ENCODE measurements at places on chromosomes 3 and 15.

DNA sequence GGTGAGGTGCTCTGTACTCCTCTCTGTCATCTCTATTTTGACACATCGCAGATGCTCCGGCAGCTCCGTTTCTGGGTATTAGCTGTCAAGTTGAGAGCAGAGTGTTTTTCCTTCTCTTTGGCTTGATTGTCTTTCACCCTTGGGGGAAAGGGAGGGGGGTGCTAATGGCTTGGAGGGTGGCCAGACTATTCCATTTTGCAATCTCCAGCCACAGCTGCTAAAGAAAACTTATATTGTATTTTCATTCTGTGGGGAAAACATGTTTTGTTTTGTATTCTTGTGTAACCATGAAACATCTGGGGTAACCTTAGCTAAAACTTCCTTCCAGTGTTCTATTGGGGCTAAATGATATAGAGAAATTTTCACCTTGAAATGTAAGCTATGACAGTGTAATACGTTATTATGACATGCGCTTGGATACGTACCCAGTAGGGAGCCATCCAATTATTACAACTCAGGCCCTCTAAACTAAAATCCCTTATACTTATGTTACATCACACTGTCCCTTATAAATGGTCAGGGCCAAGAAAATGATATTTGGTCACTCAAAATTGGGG, 14.0 kb upstream of the LARP6 start:
- DNase-seq, result peak; percentile 33

- peak; percentile 74 for DNase-seq
Measured at GRCh38 chr15:74635228-74635627, 19.6 kb downstream of the CLK3 start.

- no peak for DNase-seq
Measured at GRCh38 chr15:87767516-87767915, 489.0 kb downstream of the NTRK3 start.

GRCh38 chr15:81103857-81104256, 30.2 kb upstream of the CFAP161 start:
- DNase-seq, result no peak

GRCh38 chr3:27728195-27729087, 6.3 kb upstream of the EOMES start:
- DNase-seq, result no peak

DNA sequence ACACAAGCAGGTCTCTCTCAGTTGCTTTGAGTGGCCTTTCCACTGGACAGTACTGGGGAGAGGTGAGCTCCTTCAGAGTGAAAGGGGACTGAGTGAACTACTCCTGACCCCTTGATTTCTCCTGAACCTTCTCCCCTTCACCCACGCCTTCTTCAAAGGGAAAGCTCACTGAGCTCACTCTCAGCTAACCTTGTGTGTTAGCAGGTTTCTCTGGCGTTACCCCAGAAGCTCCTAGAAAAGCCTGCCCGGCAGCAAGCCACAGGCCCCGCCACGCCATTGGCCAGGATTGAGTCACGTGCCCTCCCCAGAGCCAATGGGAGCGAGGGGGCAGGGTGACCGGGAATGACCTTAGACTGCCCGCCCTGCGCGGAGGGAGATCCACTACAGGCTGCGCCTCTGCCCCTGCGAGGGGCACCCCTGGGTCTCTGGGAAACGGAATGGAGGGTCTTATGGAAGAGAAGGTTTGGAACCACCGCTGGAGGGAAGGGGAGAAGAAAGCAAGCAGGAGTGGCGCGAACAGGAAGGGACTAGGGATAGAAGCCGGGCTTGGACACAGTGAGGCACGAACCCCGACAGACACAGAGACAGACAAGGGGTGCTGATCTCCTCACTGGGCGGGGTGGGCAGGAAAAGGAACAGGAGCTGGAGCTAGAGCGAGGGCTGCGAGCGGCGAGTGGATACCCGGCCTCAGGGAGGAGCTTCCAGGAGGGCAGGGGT, 17.4 kb upstream of the CLK3 start:
- peak; percentile 94 for DNase-seq

GRCh38 chr15:43095243-43095642, 10.6 kb downstream of the UBR1 start:
- DNase-seq, result no peak

DNA sequence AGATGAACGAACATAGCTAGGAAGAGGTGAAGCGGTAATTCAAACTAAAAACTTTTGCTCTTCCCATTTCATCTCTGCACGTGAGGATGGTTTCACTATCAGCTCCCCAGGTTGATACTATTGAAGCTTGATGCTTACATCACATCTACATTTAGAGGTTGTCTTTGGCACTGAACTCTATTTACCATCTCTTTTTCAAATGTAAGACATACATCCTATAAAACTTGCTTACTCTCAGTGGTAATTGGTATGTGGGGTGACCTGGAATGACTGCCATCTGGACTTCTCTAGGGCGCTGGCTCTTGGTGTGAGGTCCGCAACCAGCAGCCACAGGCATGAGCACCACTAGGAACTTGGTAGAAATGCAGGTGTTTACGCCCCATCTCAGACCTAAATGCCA, 118.1 kb downstream of the AKAP13 start:
- DNase-seq, result no peak

DNA sequence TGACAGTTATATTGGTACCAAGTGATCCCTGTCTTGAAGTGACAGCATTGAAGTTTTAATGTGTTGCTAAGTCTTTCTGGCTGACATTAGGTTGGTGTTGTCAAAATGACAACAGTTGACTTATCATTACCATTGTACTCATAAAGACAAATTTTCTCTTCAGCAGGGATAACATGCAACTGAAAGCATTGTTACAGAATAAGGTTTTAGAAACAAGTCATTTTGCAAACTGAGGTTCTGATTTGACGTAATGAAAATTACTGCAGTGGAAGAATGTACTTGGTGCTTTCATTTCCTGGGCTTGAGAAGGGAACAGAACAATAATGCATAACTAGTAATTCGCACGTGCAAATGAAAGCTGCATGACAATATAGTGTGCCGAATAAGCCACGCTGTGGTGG, 75.1 kb downstream of the MOBP start:
- no peak for DNase-seq

DNA sequence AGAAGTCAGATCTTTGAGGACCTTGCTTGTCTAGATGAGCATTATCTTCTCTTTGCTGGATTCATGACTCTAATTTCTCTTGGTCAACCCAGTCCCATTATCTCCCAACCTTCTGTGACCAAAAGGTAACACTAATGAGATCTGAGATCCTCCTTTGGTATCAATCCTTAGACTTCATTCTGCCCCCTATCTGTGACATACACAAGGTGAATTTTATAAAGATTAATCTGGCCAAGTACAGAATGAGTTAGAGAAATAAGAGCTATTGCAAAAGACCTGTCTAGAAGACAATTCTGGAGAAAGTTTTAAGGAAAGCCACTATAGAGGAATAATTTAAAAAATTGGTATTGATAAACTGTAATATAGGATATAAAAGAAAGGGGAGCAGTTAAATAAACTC, 113.8 kb upstream of the KCNMB2 start:
- DNase-seq, result no peak

- no peak for DNase-seq
Measured at GRCh38 chr15:93846148-93846547, 385.2 kb upstream of the MCTP2 start.

DNA sequence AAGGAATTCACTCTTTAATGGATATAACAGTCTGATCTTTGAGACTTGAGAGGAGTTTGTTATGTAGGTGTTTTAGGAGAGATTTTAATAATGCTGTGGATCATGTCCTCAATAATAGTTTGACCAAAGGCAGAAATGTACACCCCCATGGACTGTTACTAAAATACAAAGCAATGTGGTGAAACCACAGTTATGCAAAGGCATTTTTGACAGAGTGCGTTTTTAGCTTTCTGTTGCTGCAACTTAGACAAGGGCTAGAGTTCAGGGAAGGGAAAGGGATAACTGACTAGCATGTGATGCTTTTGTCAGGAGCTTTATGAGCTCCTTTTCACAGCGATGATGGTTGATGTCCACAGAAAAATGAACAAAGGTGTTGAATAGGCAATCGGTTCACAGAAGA, 3.6 kb upstream of the STARD5 start:
- no peak for DNase-seq

DNA sequence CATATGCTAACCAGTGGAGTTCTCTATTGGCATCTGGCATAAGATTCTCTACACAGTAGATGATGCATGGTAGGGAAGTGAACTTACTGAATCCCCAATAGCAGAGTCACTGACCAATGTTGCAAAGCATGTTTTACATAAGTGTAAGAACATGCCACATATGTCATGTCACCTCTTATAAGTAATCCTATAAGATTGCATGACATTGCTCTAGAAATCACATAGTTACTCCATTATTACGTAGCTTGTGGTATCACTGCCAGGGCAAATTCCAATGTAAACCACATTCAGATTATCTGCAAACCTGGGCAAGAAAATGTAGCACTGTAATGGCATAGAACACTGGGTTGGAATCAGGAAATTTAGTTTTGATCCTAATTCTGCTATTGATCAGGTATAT, 198.2 kb upstream of the UMPS start:
- no peak for DNase-seq

GRCh38 chr3:71185733-71186455, 397.6 kb downstream of the FOXP1 start:
- DNase-seq, result no peak

GRCh38 chr3:153856932-153857331, 264.3 kb upstream of the ARHGEF26 start:
- no peak for DNase-seq

DNA sequence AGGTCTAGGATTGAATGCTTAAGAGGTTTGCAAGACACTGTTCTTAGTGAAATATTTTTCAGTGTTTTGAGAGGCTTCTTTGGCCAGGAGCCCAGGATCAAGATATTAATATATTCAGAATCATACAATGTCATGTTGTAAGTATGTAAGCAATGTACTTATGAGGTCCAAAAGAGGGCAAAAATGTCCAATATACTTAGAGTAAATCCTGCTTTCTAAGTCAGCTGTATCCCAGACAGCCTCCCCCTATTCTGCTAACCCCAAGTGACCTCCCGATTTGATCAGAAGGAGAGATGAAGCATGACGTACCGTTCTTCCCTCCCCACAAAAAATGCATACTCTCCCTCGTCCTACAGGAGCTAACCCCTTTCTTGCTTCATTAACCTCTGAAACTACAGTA, 70.9 kb downstream of the CHAC1 start:
- no peak for DNase-seq

DNA sequence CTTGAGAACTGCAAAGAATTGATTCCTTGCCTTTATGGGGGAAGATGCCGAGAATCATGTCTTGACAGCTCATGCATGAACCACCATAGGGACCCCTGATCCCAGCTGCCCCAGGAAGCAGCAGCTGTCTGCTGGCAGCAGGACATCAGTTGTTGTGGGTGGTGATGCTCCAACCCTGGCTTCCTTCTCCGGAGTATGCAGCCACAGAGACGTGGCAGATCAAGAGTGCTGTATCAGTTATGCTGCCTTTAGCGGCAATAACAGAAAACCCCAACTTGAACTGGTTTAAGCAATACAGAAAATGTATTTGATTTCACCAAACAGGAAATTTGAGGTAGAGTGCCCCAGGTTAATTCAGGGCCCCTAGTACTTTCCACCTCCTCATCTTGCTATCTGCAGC, 92.2 kb upstream of the TNFAIP8L3 start:
- no peak for DNase-seq

- DNase-seq, result peak; percentile 61
Measured at GRCh38 chr15:31292391-31293015, 34.1 kb upstream of the KLF13 start.

DNA sequence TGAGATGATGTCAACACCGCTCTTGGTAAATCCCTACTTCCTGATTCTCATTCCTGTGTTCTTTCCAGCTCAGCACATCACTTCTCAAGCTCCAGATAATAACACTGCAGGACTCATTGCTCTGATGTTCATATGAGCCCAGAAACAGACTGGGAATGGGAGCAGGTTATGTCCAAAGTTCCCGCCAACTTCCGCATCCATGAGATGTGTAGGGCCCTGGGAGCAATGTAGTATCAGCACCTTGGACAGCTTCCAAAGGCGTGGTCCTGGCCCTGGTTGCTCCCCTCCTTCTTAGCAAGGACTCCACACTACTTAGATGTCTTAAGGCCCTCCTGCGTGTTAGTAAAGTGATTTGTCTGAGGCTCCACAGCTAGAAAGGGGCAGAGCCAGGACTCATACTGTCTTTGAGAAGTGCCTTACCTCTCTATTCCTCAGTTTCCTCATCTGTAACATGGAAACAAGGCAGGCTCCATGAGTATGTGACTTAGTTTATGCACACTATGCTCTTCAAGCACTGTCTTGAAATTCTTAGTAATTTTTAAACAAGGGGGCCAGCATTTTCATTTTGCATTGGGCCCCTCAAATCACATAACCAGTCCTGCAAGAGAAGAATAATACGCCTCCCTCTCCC, 27.9 kb upstream of the SLC6A1 start:
- DNase-seq, result no peak

DNA sequence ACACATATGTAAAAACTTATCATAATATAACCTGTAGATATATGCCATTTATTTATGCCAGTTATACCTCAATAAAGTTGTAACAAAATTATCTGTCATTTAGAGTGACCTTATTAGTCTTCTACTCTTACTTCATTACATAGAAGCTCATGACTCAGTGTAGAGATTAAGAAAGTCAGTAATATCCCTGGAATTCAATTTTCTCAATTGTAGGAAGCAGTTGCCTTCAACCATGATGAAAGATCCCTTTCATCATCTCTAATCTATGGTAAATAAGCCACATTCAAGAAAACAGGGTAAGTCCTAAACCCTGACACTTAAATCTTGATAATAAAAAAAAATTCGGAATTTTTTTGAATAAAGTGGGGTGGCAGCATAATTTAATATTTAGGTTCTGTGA, 216.5 kb upstream of the PEX5L start:
- no peak for DNase-seq

GRCh38 chr3:16137044-16137443, 37.4 kb upstream of the GALNT15 start:
- DNase-seq, result no peak

DNA sequence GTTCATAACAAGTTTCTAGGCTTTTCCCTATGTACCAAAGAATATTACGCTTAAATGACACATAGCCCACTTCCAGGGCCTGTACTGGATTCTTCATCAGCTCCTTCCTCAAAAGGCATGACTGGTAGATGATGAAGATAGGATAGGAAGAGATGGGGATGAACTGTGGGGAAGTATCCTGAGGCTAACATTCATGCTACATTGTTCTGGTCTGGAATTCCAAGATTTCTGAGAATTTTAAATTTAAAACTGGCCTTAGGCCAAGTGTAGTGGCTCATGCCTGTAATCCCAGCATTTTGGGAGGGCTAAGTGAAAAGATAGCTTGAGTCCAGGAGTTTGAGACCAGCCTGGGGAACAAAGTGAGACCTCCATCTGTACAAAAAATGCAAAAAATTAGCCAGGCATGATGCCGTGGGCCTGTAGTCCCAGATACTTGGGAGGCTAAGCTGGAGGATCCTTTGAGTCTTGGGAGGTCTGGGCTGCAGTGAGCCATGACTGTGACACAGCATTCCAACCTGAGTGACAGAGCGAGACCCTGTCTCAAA, 160.1 kb upstream of the PLAAT1 start:
- no peak for DNase-seq

- peak; percentile 10 for DNase-seq
Measured at GRCh38 chr3:151460774-151461450, at the start of gene IGSF10. TSS of gene IGSF10 (minus strand) at chr3:151461061. CDS start at chr3:151458709, 2,352 bp downstream.
